Fibroblast of villous mesenchyme (primary cell): ENCODE measurements at places on chromosomes 2 and 18. TPM values are rescaled to one million over a fixed set of nuclear protein-coding genes. Genes with fewer than 3 reads are reported as not detected.

GPR35 gene
- 0.32 and 0.43 TPM in 2 replicates for total RNA-seq

ARHGAP28 gene
- total RNA-seq, result 6.0 and 7.1 TPM in 2 replicates

RPRM gene
- total RNA-seq, result not detected in 2 replicates

UGT1A9 gene
- not detected in 2 replicates for total RNA-seq

INHBB gene
- total RNA-seq, result under 0.01 TPM in 2 replicates

OBSL1 gene
- 67.0 and 86.8 TPM in 2 replicates for total RNA-seq

PLEK gene
- total RNA-seq, result not detected in 2 replicates

LAMA3 gene
- 2.6 and 5.2 TPM in 2 replicates for total RNA-seq

CAVIN2 gene
- 8.4 and 21.6 TPM in 2 replicates for total RNA-seq

VWC2L gene
- total RNA-seq, result under 0.01 TPM in 1 of 2 replicates, not detected in the other

DNA sequence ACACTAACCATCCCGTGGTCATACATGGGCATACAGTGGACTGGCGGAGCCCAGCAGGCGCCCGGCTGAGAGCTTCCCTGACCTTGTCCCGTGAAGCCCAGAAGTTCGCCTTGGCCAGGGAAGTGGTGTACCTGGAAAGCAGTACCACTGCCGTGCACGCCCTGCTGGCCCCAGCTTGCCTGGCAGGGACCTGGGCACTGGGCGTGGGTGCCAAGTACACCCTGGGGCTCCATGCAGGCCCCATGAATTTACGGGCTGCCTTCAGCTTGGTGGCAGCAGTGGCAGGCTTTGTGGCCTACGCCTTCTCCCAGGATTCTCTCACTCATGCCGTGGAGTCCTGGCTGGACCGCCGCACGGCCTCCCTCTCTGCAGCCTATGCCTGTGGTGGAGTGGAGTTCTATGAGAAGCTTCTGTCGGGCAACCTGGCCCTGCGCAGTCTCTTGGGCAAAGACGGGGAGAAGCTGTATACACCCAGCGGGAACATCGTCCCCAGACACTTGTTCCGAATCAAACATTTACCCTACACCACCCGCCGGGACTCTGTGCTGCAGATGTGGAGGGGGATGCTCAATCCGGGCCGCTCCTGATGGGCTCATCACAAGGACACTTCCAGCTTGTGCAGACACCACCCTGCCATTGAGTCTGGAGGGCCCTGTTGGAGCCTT lies 2.3 kb downstream of the TMEM177 start:
- DNase-seq, result no peak

- no peak for DNase-seq
These were observed 16.0 kb upstream of the MARCHF4 start for GRCh38 chr2:216388046-216388884.

DNA sequence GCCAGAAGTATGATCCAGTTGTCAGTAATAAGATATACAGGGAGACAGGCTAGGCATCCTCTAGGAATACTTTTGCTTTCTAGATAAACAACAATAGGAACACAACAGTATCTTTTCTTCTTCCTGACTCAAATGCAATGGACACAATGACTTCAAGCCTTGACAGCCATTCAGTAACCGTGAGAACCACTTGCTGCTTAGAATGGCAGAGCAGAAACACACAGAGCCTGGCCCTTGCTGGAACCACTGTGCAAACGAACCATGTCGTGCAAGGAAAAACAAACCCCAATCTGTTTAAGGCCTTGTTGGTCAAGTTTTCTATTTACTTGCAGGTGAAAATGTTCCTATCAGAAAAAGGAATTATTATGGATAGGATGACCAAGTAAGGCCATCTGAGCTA lies 18.8 kb downstream of the TRIP12 start:
- no peak for DNase-seq

DNA sequence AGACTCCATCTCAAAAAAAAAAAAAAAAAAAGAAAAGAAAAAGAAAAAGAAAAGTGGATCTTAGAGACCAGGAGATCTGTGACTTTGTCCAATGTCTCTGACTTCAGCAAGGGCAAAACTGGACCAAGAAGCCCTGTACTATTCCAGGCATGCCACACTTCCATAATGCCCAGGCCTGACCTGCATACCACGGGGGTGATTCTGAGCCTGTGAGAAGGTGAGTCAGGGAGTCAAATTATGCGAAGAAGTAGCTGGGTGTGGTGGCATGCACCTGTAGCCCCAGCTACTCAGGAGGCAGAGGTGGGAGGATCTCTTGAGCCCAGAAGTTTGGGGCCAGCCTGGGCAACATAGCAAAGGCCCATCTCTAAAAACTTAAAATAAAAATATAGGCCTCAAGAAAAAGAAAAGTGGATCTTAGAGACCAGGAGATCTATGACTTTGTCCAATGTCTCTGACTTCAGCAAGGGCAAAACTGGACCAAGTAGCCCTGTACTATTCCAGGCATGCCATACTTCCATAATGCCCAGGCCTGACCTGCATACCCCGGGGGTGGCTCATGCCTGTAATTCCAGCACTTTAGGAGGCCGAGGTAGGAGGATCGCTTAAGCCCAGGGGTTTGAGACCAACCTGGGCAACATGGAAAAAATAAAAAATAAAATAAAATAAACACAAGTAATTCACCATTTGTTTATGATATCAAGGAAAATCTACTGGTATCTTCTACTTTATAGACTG lies 12.2 kb upstream of the PUM2 start:
- DNase-seq, result no peak

- no peak for DNase-seq
These were observed 76.0 kb upstream of the ST8SIA5 start for GRCh38 chr18:46832849-46833248.

- no peak for DNase-seq
These were observed 289.5 kb upstream of the MMADHC start for GRCh38 chr2:149877074-149877473.

GRCh38 chr2:79368116-79368630 lies 144.7 kb upstream of the CTNNA2 start:
- DNase-seq, result no peak

- DNase-seq, result peak; percentile 37
These were observed 448 bp downstream of the IMPA2 start for GRCh38 chr18:11981543-11982366.

GRCh38 chr2:33015421-33016142 lies 68.8 kb downstream of the LTBP1 start:
- DNase-seq, result peak; percentile 79

- DNase-seq, result no peak
These were observed 144.4 kb downstream of the PTGR3 start for GRCh38 chr18:75064513-75064905.

GRCh38 chr18:65423776-65424175 lies 327.0 kb upstream of the CDH7 start:
- no peak for DNase-seq

GRCh38 chr2:118084491-118085089 lies 3.7 kb upstream of the INSIG2 start:
- no peak for DNase-seq

DNA sequence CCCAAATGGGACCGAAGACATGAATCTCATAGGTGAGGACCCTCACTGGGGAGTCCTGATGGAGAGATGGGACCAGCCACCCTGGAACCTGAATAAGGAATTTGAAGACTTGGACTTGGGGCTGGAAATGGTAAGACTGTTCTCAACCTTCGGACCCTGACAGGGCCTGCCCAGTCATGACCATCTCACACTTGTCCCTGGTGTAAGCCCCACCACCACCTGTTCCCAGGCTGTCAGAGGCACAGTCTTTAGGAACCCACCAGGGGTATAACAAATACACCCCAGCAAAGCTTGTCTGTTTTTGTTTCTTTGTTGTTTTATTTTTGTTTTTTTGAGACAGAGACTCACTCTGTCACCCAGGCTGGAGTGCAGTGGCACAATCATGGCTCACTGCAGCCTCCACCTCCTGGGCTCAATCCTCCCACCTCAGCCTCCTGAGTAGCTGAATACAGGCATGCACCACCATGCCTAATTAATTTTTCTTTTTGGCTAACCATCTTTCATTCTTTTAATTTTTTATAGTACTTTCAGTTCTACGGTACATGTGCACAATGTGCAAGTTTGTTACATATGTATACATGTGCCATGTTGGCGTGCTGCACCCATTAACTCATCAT lies 106.1 kb downstream of the GFPT1 start:
- DNase-seq, result no peak

DNA sequence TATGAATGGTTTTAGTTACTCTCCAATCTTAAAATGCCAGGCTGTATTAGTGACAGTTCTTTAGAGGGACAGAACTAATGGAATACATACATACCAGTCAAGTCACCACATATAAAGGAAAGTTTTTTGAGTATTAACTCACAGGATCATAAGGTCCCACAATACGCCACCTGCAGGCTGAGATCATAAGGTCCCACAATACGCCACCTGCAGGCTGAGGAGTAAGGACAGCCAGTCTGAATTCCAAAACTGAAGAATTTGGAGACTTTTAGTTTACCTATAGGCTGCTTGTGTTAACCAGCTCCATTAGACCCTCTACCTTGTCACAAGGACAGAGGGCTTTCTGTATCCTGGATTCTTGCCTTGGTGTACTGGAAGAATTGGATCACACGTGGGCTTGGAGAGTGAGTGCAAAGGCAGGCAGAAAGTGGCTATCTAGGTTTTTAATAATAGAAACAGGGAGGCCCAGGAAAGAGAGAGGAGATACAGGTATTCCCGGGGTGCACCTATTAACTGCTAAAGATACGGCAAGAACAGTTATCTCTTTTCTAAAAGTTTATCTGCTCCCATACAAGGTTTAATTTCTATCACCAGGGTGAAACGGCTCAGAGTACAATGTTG lies 234.9 kb upstream of the CYRIA start:
- peak; percentile 8 for DNase-seq

GRCh38 chr2:54030806-54031205 lies 60.0 kb upstream of the PSME4 start:
- DNase-seq, result no peak

- DNase-seq, result no peak
These were observed 509.7 kb downstream of the CCDC85A start for GRCh38 chr2:56693501-56693900.

DNA sequence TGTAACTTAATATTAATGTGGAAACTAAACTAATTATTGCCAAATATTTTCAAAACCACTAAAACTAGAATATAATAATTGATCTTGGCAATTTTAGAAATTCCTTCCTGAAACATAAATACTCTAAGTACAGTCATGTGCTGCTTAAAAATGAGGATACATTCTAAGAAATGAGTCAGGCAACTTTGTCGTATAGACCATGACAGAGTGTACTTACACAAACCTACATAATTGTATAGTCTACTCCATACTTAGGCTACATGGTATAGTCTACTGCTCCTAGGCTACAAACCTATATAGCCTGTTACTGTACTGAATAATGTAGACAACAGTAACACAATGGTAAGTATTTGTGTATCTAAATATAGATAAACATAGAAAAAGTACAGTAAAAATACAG lies 27.6 kb downstream of the FEZ2 start:
- no peak for DNase-seq

GRCh38 chr18:55634545-55634944 lies 46.6 kb upstream of the TCF4 start:
- DNase-seq, result peak; percentile 91

DNA sequence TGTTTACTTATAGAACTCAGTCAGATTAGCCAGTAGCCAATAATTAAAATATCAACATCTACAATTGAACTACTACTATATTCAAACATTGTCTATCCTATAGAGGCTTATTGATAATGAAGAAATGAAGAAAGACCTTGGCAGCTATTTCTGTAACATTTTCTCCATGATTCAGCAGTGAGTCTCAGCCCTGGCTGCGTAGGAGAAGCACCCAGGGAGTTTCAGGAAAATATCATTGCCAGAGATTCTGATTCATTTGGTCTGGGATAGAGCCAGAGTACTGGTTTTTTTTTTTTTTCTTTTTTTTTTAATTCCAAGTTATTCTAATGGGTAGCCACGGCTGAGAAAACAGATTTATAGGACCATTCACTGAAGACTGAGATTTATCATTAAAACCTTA lies 404.8 kb downstream of the TXNL1 start:
- DNase-seq, result peak; percentile 62

DNA sequence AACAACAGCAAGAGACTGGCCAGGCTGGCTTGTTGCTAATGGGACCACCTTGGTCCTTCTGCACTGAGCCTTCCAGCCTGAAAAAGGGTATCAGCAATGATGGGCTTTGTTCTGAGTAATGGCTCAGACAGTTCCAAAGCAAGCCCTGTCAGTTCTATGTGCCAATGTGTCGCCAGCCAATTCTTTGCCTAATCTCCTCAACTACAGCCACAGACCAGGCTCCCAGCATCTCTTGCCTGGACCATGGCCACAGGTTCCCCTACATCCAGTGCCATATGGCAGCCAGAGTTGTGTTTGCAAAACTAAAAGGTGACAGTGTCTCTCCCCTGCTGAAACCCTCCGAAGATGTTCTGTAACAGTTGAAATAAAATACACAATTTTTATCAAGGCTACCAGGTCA lies 61.5 kb upstream of the TMEM177 start:
- no peak for DNase-seq

- peak; percentile 24 for DNase-seq
These were observed 67.1 kb downstream of the DYNC1I2 start for GRCh38 chr2:171754254-171754939.

GRCh38 chr18:58723810-58724602 lies 52.7 kb downstream of the MALT1 start:
- DNase-seq, result peak; percentile 56

DNA sequence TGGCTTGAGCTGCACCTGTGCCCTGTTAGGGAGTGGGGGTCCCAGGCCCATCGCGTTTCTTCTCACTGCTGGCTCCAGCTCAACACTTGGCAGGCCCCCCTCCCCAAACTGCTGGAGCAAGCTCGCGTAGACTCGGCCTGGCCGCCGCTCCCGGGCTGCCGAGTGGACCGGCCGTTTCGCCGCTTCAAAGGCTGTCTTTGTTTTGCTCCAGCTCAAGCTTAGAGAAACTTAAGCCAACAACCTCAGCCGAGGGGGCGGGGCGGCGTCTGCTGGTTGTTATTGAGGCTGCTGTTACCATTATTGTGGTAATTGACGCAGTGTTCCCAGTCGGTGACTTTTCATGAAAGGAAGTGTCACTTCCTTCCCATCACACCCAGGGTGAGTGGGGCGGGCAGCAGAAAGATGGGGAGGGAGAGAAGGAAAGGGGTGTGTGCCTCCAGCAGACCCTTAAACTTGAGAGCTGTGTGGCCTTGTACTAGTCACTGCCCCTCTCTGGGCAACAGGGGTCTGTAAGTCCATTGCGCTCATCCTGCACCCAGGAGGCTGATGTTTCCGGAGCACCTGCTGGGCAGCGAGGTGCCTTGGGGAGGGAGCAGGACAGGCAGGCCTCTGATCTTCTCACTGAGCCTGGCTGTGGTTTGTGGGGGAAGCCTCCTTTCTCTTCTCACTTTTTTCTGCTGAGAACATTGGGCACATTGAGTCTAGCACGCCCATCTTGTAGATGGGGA lies 2.1 kb downstream of the ARID5A start:
- DNase-seq, result peak; percentile 55
